Psoas muscle (tissue), 8 donors: ENCODE measurements at places on chromosomes 12 and 14. TPM values are rescaled to one million over a fixed set of nuclear protein-coding genes. Genes with fewer than 3 reads are reported as not detected.

GRCh38 chr12:51879102-51879501 is 8.8 kb upstream of the ANKRD33 start:
- peaks cover 4% of the 10 kb centered on the region for H3K27me3 ChIP-seq
- no peaks in the 10 kb centered on the region for H3K36me3 ChIP-seq
- no peaks in the 10 kb centered on the region for H3K4me1 ChIP-seq
- no peak overlapping the region for H3K27ac ChIP-seq
- no peak overlapping the region for H3K4me3 ChIP-seq

DNA sequence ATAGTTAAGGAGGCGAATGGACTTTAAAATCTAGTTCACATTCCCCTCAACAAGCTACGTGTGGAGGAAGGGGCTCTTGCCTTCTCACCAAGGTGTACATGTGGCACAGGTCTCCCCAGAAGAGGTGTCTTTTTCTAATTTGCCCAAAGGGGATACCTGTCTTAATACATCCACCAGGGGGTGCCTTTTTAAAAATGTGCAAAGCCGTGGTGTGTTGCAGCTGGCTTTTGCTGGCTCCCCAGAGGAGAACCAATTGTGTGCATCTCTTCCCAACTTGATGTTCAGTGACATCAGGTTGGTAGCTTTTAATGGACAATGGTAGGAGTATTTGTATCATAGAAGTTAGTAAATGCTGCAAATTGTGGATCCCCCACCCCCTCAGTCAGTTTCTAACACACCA is 33.8 kb downstream of the CREBL2 start:
- no peak overlapping the region for H3K27ac ChIP-seq
- peaks cover 4% of the 10 kb centered on the region for H3K36me3 ChIP-seq
- no peaks in the 10 kb centered on the region for H3K27me3 ChIP-seq

DNA sequence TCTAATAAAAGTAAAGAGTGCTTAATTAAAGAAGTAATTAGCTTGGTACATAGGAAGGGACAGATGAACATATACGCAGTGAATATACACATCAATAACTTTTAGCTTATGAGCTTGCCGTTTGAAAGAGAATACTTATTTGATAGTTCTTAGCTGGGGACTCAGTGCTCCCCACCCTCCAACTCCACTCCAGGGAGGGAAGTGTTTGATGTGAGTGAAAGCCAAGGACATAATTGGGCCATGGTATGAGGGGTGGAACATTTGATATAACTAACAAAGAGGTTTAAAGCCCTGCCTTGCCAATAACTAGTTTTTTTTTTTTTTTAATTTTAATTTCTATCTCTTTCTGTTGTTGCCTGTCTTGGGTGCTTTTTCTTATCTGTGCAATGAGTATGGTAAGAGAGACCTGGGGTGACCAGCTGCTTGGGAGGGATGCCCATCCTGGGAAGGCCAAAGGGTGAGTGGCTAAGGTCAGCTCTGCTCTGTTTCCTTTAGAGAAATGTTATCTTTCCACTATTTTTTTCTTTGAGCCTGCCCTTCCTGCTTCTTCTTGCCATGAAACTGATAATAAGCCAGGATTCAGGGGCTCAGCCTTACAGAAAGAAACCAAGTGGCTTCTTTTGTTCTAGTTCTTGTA is 132.8 kb upstream of the CPSF6 start:
- H3K36me3 ChIP-seq: no peaks in the 10 kb centered on the region
- H3K4me3 ChIP-seq: no peak overlapping the region
- no peak overlapping the region for H3K27ac ChIP-seq

Gene RTL1
- total RNA-seq: not detected

- no peaks in the 10 kb centered on the region for H3K36me3 ChIP-seq
- no peak for DNase-seq
- H3K4me3 ChIP-seq: no peak overlapping the region
- H3K27me3 ChIP-seq: no peaks in the 10 kb centered on the region
Observed at GRCh38 chr12:85641796-85642195, 194.4 kb downstream of the RASSF9 start.

Gene CACNA1C
- 2.9 TPM for total RNA-seq

DNA sequence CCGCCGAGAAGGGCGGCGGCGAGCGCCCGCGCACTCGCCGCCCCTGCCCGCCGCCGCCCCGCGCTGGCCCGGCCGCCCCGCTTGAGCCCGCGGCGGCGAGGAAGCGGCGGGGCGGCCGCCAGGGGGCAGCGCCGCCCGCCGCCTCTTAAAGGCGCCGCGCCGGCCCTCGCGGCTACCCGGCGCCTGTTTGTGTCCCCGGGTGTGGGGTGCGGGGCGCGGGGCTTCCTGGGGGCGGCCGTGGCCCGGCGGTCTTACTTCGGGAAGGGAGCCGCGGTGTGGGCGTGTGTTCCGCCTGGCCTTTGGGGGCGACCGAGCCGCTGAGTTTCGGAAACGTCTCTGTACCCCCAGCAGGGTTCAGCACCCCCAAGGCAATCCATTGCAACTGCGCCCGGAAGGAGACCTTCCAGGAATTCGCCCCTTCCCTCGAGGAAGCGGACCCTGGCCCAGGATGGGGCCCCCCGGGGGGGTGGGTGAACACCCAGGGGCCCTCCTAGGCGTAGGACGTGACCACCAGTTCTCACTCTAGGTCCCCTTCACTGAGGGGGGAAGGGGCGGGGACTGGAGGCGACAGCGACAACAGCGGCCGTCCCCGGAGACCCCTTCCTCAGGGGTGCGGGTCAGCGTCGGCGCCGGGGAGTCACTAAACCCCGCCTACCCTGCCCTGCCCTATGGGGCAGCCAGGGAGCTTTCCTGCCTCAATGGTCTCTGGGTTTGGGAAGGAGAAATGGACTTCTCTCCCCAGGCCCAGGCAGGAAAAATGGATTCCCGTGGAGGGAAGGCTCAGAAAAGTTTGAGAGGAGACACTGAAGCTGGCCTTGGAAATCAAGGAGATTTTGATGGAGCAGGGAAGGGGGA is at the start of gene ITPK1:
TSS of gene ITPK1 (minus strand) at position 105 of the 855 bp plus-strand sequence. CDS start 762 bp downstream, outside the sequence.
- H3K4me3 ChIP-seq: peak within 1 kb of the TSS; percentile 93
- DNase-seq: peak; percentile 61
- no peaks in the 10 kb centered on the region for H3K36me3 ChIP-seq
- peaks cover 19% of the 10 kb centered on the region for H3K4me1 ChIP-seq

GRCh38 chr14:55607386-55607785 is 27.4 kb downstream of the KTN1 start:
- peaks cover 96% of the 10 kb centered on the region for H3K4me1 ChIP-seq
- H3K4me3 ChIP-seq: no peak overlapping the region
- no peak for DNase-seq
- H3K36me3 ChIP-seq: no peaks in the 10 kb centered on the region
- H3K27me3 ChIP-seq: no peaks in the 10 kb centered on the region

Gene CORO1C
- 32.4 TPM for total RNA-seq

GRCh38 chr12:125228519-125229260 is 163.5 kb downstream of the AACS start:
- no peak overlapping the region for H3K4me3 ChIP-seq
- no peaks in the 10 kb centered on the region for H3K4me1 ChIP-seq
- no peaks in the 10 kb centered on the region for H3K27me3 ChIP-seq
- H3K36me3 ChIP-seq: no peaks in the 10 kb centered on the region
- H3K27ac ChIP-seq: no peak overlapping the region

Gene SIX1
- total RNA-seq: 45.5 TPM

Gene BATF
- 0.76 TPM for total RNA-seq

GRCh38 chr14:103526247-103526913 is 2.6 kb upstream of the TRMT61A start:
- no peaks in the 10 kb centered on the region for H3K36me3 ChIP-seq
- H3K27me3 ChIP-seq: peaks cover 9% of the 10 kb centered on the region
- DNase-seq: no peak
- H3K4me1 ChIP-seq: peaks cover 24% of the 10 kb centered on the region
- no peak overlapping the region for H3K27ac ChIP-seq
- H3K4me3 ChIP-seq: no peak overlapping the region

DNA sequence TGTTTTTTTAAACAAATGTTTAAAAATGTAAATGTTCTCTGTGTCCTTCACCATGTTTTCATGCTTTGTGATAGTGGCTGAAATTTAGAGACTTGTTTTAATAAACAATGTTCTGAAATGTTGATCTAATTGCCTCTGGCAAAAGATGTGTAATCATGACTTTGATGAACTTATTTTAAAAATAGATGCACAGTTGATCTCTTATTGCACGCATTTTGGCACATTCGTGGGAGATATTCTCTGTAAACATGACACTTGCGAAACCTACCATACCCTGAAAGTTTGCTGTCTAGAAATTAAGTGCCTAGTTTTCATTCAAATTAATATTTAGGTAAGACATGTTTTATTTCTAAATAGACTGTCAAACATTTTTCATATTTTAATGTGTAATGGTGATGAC is 119.7 kb upstream of the DNM1L start:
- peaks cover 41% of the 10 kb centered on the region for H3K4me1 ChIP-seq
- DNase-seq: no peak
- H3K4me3 ChIP-seq: peak overlapping the region; percentile 45
- H3K36me3 ChIP-seq: peaks cover 3% of the 10 kb centered on the region

- no peak overlapping the region for H3K4me3 ChIP-seq
- H3K27me3 ChIP-seq: no peaks in the 10 kb centered on the region
- no peaks in the 10 kb centered on the region for H3K4me1 ChIP-seq
Observed at GRCh38 chr14:50068496-50068895, 47.9 kb downstream of the VCPKMT start.

DNA sequence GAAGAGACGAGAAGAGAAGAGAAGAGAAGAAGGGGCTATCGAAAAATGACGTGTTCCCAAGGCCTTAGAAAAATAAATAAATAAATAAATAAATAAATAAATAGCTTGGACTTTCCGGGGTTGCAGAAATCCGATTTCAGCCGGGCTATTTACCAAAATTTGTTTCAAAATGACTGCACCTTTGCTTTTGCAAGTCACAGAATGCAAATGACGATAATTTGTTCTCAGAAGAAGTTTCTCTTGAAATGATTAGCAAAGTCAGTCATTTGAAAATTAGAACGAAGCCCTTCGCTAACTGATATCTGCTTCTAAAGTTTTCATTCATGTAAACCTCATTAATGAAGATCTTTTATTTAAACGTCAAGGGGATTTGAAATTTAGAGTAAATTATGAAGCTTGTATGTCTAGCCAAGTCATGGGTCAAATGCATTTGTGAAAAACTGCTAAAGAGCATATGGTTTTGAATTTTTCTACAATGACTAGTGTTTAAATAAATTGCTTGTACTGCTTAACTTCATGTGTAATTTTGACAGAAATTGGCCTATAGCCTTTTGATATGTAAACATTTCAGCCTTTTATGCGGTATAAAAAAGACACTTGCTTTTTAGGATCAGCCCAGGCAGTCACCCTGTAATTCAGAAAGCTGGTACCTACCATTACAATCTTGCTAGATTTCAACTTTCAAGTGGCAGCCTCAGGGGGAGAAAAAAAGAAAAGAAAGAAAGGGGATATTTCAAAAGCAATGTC is 4.6 kb upstream of the GSC start:
- no peak overlapping the region for H3K4me3 ChIP-seq
- no peak overlapping the region for H3K27ac ChIP-seq
- H3K27me3 ChIP-seq: peaks cover 93% of the 10 kb centered on the region
- no peaks in the 10 kb centered on the region for H3K4me1 ChIP-seq
- no peak for DNase-seq

GRCh38 chr12:77941401-77941800 is 110.7 kb downstream of the NAV3 start:
- H3K27ac ChIP-seq: no peak overlapping the region
- no peaks in the 10 kb centered on the region for H3K36me3 ChIP-seq
- no peak overlapping the region for H3K4me3 ChIP-seq

DNA sequence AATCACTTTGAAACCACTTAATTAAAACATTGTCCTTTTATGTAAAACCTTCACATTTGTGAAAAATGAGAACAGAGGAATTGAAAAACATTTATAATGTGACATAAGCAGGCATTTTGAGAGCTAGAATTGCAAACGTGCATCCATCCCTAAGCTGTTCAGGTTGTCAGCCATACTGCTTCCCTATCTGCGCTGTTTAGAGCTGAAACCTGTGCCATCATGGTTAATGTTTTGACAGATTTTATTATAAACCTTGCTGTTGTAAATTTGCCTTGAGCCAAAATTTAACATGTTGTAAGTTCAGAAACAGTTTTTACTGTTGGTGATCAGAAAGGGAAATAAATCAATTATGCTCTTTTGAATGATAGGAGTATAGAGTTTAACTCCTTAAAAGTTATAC is 31.9 kb downstream of the FOXA1 start:
- no peaks in the 10 kb centered on the region for H3K27me3 ChIP-seq
- no peaks in the 10 kb centered on the region for H3K36me3 ChIP-seq
- no peak overlapping the region for H3K27ac ChIP-seq
- no peak overlapping the region for H3K4me3 ChIP-seq
- DNase-seq: no peak

- H3K27ac ChIP-seq: no peak overlapping the region
- H3K27me3 ChIP-seq: peaks cover 37% of the 10 kb centered on the region
- H3K4me1 ChIP-seq: no peaks in the 10 kb centered on the region
- DNase-seq: no peak
Observed at GRCh38 chr14:69553252-69553651, 21.4 kb downstream of the CCDC177 start.

Gene LRRC10
- total RNA-seq: not detected

DNA sequence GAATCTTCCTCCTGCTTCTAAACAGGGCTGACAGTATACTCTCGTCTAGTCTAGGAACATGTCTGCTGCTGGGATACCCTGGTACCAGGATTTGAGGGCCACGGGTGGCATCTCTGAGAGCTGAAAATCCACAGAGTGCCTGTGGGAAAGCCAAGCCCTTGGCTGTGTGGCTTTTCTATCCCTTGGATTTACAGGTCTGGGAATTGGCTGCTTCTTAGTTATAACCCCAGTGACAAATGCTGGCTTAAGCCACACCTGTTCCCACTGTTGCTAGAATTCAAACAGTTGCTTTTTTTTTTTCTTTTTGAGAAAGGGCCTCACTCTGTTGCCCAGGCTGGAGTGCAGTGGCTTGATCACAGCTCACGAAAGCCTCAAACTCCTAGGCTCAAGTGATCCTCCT is 14.3 kb upstream of the RIN3 start:
- no peak overlapping the region for H3K4me3 ChIP-seq
- DNase-seq: no peak
- H3K36me3 ChIP-seq: no peaks in the 10 kb centered on the region
- no peaks in the 10 kb centered on the region for H3K27me3 ChIP-seq
- H3K27ac ChIP-seq: no peak overlapping the region

GRCh38 chr12:58500399-58500798 is 419.9 kb downstream of the LRIG3 start:
- no peaks in the 10 kb centered on the region for H3K4me1 ChIP-seq
- no peak overlapping the region for H3K27ac ChIP-seq
- no peaks in the 10 kb centered on the region for H3K36me3 ChIP-seq
- no peak for DNase-seq
- no peak overlapping the region for H3K4me3 ChIP-seq

DNA sequence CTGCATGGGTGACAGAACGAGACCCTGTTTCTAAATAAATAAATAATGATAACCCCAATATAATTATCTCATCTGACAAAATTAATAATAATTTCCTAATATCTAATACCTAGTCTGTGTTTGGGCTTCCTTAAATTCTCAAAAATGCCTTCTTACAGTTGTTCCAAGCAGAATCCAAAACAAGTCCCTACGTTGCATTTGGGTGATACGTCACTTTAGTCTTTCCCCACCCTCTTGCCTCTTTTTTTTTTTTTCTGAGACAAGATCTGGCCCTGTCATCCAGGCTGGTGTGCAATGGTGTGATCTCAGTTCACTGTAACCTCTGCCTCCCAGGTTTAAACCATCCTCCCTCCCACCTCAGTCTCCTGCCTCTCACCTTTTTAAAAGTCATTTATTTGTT is 26.7 kb downstream of the VEZT start:
- no peak overlapping the region for H3K27ac ChIP-seq
- peaks cover 3% of the 10 kb centered on the region for H3K36me3 ChIP-seq
- H3K4me3 ChIP-seq: no peak overlapping the region
- no peaks in the 10 kb centered on the region for H3K27me3 ChIP-seq

- no peaks in the 10 kb centered on the region for H3K36me3 ChIP-seq
- DNase-seq: no peak
- no peak overlapping the region for H3K27ac ChIP-seq
- no peaks in the 10 kb centered on the region for H3K27me3 ChIP-seq
Observed at GRCh38 chr12:94287245-94287628, 138.9 kb downstream of the PLXNC1 start.

Gene COQ6
- total RNA-seq: 40.3 TPM

Gene RASSF3
- 23.4 TPM for total RNA-seq

Gene ACVRL1
- total RNA-seq: 24.1 TPM
